ENCODE measurements at places on chromosomes 7 and 10.

DNA sequence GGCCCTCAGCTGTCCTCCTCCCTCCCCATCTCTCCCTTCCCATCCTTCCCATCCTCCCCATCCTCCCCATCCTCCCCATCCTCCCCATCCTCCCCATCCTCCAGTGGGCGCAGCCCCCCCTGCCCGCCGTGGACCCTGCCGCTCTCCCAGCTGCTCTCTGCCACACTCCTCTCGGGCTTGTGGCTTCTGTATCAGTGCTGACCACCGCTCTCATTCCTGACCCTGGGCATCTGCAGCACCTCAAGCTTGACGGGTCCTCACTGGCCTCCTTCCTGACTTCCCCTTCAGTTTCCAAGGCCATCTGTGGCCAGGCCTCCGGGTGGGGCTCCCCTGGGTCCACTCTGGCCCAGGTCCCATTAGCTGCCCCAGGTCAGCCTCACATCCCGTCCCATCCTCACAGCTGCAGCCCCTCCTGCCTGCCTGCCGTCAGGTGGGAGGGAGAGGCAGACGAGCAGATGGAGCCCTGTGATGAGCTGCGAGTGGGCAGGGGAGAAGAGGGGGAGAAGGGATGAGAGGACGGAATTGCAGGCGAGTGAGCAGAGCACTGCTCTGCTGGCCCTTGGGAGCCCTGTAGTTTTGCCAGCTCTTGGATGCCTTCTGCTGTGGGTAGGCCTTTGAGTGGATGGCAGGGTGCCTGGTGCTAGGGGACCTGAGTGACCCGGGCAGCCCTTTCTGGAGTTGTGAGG is 35.7 kb downstream of the LHPP start:
- DNase-seq: no peak

- no peak for DNase-seq
Measured at GRCh38 chr7:91266067-91266688, 1.9 kb downstream of the FZD1 start.

- DNase-seq: no peak
Measured at GRCh38 chr7:37928878-37929277, 8.4 kb downstream of the EPDR1 start.

DNA sequence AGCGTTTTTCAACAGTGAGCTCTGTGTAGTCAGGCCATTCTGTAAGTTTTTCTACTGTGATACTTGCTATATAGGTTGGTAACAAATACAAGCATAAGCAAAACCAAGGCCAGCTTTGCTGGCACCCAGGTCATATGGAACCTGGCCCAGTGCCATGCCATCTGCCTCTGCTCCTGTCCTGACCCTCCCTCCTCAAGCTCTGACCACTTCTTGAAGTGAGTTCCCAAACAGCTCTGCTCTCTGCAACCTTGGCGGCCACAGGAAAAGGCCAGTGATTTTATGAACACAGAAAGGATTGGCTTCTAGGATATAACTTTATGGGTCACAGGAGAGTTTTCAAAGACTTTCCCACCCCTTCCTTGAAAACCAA is 12.8 kb downstream of the NOD1 start:
- no peak for DNase-seq

- DNase-seq: no peak
Measured at GRCh38 chr7:25951414-25952260, 200.4 kb upstream of the NFE2L3 start.

- DNase-seq: no peak
Measured at GRCh38 chr10:132577350-132578003, 39.9 kb downstream of the INPP5A start.

DNA sequence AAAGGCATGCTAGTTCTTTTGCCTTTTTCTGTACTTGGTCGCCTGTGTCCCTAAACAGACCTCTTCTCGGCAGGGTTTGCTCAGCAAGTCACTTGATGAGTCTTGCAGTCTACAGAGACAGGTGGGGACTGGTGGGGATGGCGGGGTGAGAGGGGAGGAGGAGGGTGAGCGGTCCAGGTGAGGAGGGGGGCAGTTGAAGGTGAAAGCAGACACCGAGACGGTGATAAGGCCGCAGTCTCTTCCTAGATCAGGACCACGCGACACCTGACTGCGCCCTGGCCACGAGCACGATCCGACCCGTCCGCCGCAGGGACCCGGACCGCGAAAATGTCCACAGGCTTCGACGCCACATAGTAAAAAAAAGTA is 566 bp downstream of the ASNS start:
- DNase-seq: peak; percentile 9

GRCh38 chr10:3972460-3973301 is 187.7 kb upstream of the KLF6 start:
- DNase-seq: no peak

DNA sequence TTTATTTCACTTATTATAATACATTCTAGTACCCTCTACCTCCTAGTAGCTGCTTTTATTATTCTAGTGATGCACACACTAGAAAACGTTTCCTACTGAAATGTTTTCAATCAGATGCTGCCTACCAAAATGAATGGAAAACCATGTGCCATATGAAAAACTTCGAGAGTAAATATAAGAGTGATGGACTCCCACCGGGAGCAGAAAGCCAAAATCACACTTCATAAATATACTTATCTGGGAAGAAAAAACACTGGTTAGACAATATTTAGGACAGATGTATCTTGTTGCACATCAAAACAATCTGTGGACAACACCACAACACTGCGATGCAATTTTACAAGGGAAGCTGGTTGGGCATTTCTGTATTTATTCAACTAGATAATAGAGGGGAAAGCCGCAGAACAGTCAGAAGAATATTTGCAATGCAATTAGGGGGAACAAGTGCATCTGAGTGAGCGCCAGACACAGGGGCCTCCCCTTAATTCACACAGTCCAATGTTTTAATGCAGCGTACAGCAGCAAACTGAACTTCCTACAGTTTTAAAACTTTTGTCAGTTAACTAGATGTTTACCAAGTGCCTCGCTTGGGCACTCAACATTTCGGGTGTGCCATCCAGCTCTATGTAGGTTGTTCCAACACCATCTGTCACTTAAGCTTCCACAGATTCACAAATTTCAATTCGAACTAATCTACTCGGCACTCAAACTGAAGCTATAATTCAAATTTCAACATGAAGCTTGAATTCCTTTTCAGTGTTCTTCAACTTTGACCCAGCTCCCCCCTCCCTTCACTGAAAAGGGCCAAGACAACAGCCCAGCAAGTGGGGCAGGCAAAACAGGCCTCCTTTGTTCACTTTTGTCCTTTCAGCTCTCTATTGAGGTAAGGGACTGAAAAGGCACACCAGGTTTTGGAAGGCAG is 7.4 kb downstream of the NRCAM start:
- peak; percentile 53 for DNase-seq

DNA sequence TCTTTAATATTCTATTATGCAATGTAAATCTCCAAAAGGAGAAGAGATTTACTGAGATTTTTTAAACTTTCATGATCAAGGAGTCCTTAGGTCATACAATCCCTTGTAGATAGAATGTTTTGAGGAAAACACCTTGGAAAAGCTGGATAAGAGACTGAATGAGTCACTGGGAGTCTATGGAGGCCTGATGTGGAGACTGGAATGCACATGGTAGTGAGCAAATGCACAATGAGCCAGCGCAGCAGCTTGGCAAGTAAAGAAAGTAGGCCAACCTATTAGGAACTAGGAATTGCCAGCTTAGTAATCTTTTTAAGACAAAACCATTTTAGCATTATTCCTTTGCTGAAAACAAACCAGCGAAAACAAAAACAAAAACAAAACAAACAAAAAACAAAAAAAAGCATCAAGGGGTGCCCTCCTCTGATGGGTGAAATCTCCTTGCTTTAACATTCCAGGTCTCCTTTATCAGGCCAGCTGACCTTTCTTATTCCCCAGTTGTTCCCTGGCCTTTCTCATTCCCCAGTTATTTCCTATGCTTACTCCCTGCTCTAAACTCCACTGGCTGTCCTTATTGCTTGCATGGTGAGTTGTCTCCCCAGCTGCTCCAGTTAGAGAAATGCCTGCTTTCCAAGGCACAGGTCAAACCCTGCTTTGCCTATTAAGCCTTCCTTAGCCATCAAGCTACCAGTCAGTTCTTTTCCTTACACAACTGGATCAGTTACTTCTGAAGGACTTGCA is 135.8 kb downstream of the PLCE1 start:
- no peak for DNase-seq

DNA sequence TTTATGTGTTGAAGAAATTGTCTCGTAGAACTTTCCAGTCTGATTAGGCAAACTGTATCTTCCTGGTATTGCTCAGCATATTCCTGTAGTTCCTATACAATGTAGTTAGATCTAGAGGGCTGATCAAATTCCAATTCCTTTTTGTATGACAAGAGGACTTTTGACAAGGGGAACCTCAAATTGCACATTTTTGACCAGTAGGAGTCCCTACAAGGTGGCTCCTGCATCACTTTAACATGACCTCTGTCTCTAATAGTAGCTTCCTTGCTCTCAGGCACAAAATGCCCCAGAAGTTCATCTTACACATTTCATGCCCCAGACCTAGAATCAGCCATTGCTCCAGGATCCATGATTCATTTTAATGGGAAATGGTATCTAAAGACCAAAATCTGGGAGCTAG is 18.7 kb downstream of the HERPUD2 start:
- DNase-seq: no peak
